ENCODE measurements at places on chromosomes 1 and 21.
A peak's percentile ranks its signal among the peaks of the same experiment; 100 is the strongest.

DNA sequence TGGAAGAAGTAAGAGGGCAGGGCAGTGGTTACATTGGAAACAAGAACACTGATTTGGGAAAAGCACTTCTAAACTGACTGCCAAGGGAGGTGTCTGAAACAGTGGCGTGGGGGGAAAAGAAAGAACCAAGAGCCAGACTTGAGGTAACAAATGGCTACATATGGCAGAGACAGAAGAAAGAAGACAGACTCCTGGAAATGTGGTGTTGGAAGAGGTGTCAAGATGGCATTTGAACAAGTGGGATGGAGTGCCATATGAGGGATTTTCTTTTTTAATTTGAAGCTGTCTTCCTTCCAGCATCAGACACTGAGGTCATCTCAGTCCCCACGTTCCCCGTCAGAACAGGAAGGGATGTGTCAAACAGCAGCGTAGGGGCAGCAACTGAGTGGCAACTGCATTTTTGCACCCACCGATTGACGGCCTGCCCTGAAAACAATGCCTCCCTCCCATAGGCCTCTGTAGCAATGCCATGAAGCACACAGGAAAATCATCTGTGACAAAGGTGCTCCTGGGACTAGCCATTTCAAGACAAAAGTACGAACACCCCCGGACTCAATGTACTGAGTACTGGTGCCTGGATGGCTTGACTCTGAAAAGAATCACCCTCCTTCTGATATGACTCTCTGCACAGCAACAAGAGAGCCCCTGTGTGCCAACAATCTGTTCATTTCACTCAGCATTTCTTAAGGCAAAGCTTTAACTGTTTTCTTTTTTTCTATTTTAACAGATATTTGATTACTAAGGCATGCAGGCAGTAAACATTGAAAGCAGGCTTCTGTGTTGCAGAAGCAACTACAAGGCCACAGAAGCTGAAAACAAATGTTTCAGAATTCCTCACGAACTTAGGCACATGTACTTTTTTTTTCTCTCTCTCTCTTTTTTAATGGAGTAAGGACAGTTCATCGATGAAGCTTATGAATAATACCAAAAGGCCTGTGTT, 37.0 kb downstream of the LPAR3 start:
- DNase-seq, result no peak

- no peak for DNase-seq
Observed at GRCh38 chr1:44034976-44035716, 3.9 kb upstream of the SLC6A9 start.

DNA sequence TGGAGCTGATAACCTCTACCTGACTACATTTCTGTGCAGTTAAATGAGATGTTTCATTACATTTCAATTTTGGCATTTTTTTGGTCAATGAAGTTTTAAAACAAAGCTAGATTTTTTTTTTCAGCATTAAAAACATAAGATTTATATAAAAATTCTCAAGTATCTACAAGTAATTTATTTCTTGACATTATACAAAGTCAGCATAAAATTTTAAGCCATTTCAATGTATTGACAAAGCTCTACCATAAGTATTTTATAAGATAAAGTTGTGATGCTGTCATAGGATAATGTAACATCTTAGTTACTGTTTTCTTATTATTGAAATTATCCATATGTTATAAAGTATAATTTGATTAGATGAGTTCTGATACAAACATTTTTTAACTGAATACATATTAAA, 351.6 kb downstream of the PTBP2 start:
- DNase-seq, result no peak

- DNase-seq, result no peak
Observed at GRCh38 chr1:12348113-12348512, 118.3 kb downstream of the VPS13D start.

DNA sequence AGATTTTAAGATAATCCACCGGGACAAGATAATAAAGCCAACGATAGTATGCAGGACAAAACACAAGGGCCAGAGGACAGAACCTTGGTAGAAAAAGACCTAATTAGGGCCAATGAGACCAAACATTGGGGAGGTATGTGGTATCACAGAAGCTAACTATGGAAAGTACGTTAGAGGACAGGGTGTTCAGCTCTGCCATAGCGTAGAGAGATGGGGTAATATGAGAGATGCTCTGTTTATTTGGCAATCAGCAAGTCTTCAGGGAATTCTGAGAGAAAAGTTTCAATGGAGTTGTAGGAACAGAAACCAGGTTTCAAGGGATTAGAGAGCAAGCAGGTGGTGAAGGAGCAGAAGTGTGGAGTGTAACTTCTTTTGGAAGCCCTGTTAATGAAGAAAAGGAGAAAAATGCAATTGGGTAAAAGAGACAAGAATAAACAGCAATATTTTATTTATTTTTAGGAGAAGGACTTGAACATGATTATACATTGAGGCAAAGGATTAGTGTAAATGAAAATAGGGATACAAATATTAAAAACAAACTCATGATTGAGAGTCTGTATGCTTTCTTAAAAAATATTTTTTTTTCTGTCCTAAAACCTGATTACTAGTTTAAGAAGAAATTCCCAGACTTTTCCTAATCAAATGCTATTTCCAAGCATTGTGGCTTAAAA, 24.0 kb downstream of the EEIG2 start:
- no peak for DNase-seq

- DNase-seq, result no peak
Observed at GRCh38 chr21:16304174-16305095, 574.7 kb downstream of the USP25 start.

GRCh38 chr1:1119272-1119890, 3.5 kb upstream of the C1orf159 start:
- DNase-seq, result no peak

DNA sequence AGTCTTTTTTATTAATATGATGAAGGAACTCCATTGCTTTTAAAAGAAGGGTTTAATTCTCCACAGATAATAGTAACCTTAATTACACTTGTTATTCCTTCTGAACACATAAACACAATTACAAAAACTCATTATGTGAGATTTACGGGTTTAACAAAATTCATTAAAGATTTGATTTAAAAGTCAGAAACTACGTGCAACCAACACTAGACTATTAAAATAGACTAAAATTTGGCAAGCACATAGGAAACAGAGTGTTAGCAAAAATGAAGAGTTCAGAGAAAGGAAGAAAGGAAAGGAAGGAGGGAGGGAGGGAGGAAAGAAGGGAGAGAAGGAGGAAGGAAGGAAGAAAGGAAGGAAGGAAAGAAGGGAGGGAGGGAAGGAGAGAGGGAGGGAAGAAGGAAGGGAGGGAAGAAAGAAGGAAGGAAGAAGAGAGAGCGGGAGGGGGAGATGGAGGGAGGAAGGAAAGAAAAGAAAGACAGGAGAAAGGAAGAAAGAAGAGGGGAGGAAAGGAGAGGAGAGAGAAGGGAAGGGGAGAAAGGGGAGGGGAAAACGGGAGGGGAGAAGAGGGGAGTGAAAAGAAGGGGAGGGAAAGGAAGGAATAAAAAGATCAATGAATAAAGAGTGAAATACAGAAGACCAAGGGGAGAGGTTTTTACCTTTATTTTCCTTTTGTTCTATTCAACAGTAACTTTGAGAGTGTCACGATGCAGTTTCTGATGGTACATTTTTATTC, 123.4 kb upstream of the LYPLAL1 start:
- DNase-seq, result no peak

- DNase-seq, result no peak
Observed at GRCh38 chr21:35512346-35512745, 463.2 kb upstream of the RUNX1 start.

- DNase-seq, result peak; percentile 71
Observed at GRCh38 chr1:159012495-159012894, 2.8 kb downstream of the IFI16 start.

DNA sequence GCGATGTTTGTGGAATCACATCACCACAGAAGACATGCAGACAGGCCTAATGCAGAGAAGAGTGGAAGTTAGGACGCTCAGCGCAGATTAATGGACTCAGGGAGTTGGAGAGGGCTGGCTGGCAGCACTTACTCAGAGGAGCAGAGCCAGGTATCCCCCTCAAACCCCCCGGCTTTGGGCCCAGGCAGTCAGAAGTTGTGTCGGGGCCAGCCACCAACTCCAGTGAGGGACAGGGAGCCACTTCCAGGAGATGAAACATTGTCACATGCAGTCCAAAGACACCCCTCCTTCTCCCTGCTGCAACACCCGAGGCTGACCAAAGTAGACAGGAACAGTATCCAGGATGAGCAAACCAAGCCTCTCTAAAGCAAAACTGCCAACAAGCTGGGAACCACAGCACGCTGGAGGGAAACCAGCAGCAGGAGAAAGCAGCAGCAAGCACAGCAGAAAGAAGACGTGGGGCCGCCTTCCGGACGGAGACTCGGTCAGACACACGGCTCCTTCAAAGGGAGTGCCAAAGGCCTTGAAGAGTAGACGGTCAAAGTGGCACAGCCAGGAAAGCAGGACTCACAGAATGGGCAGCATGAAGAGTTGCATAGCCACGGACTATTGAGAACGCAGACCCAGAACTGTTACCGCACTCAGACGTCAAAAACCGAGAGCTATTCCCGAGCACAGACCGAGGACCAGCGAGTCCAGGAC, 149.3 kb downstream of the PCBP3 start:
- DNase-seq, result no peak

DNA sequence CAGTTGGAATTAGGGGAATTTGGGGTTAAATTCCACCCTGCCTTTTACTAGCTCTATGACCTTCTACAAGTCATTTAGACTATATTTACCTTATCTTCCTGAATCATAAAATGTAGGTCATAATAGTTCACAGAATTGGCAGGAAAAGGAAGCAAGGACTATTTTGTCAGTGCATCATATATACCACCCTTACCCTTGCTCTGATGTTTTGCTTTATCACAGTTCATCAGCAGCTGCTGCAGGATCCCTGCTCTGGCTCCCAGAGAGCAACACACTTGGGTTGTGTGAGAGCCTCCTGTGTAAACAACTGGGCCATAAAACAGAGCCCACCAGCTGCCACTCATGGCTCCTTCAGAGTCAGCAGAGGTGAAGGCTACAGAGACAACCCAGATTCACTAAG, 631.6 kb upstream of the CAMK1G start:
- no peak for DNase-seq

DNA sequence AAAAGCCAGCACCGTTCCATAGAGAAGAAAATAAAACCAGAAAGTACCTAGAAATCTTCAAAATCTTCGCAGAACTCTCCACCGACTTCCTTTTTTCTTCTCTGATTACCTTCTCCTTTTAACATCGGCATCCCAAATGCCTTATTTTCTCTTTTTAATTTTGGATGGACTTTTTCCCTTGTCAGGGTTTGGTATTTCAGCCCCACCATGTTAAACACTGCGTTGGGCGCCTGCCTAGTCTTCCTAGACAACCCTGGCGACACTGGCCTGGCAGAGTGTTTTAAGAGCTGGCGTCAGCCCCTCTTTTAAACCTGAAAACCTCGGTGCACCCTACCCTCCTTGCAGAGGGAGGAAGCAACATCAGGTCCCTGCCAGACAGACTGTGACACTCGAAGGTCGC, 66.0 kb upstream of the EFHD2 start:
- DNase-seq, result no peak

- no peak for DNase-seq
Observed at GRCh38 chr1:153956997-153957715, 1.3 kb downstream of the CRTC2 start.

- DNase-seq, result no peak
Observed at GRCh38 chr1:178337091-178337706, 159.6 kb downstream of the CLEC20A start.

- DNase-seq, result no peak
Observed at GRCh38 chr1:196407358-196408051, 200.7 kb downstream of the KCNT2 start.

DNA sequence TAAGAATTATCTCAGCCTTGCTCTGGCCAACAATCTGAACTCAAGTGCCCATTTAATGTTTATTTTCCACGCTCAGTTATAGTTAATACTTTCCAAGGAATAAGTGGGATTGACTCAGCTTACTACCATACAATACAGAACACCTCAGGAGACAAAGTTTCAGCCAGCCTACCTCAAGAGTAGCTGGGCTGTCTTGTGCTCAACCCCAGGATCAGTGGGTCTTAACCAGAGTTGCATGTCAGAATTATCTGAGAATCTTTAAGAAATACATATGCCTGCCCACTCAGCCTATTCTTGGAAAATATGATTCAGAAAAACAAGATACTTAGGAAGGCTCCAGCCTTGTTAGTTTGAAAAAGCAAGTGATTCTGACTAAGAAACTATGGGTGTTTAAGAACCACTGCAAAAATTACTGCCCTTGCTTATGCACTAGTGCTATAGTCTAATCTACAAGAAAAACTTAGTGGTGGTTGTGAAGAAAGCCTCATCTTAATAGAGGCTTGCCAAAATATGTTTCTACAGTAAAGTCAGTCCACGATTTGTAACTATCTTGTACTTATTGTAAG, 20.4 kb downstream of the CDC7 start:
- no peak for DNase-seq

DNA sequence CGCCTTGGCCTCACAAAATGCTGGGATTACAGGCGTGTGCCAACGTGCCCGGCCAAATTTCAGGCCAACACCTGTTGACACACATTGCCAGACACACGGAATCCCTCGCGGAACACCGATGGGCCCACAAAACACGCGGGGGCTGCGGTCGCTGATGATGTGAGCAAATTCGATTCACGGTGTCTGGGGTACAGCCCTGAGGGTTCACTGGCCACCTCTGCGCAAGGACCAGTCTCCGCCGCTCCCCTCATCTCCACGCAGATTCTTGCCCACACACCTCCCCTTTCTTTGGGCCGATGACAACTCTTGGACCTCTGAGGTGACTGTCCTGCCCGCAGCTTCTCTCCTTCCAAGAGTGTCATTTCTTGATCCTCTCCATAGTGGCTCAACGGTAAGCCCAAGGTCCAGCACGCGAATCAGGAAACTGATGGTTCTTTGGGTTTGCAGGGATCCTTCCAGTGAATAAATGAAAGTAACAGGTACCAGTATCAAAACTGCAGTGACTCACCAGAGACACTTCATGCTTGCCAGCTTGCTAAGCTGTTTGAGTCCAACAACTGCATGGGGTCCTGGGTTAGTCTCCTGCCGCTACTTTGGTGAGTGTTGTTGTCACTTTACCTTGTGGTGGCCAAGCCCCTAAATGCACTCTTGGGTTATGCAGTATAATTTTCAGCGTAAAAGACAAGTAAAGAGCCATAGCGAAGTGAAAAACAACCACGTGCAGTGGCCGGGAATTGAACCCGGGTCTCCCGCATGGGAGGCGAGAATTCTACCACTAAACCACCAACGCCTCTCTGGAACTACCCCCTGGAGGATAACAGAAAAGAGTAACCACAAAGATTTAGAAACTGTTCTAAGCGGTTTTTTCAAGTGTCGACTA, 11.0 kb upstream of the RNU1-3 start:
- peak; percentile 79 for DNase-seq

DNA sequence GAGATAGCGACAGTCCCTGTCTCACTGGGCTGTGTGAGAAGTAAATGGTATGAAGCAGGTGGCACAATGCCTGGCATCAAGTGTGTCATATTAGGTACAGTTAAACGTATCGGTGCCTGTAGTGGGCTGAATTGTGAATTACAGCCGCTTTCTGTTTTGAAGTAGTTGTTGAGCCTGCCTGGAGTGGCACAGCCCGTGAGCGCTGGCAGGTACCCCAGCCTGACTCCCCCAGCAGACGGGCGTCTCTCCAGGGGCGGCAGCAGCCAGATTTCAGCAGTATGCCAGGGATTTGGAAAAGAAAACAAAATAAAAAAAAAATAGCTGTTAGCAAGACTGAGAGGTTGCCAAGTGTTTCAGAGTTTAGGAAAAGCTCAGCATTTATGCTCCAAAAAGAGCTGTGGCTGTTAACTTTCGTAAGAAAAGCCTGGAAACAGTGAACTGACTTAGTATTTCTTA, 26.6 kb upstream of the GPR153 start:
- DNase-seq, result no peak

- DNase-seq, result no peak
Observed at GRCh38 chr1:7422561-7422960, 348.5 kb upstream of the VAMP3 start.

- DNase-seq, result no peak
Observed at GRCh38 chr1:203536575-203536974, 42.6 kb downstream of the OPTC start.

- DNase-seq, result no peak
Observed at GRCh38 chr1:202074985-202075384, 47.7 kb upstream of the GPR37L1 start.

Measured in stimulated activated CD8-positive, alpha-beta memory T cell treated with anti-CD3 and anti-CD28 coated beads, Interleukin-4, amount 100 ng/mL, for 48 hours (primary cell).